B cell (primary cell): ENCODE measurements at places on chromosomes 7 and 10. TPM values are rescaled to one million over a fixed set of nuclear protein-coding genes. Genes with fewer than 3 reads are reported as not detected.

- peak overlapping the region; percentile 75 for H3K27ac ChIP-seq
- peak overlapping the region; percentile 38 for H3K4me3 ChIP-seq
- no peaks in the 10 kb centered on the region for H3K36me3 ChIP-seq
- H3K4me1 ChIP-seq = peaks cover 39% of the 10 kb centered on the region
- DNase-seq = peak; percentile 86
These were observed 97.5 kb downstream of the PFKFB3 start for GRCh38 chr10:6300106-6300783.

GRCh38 chr7:17558558-17559332 lies 260.3 kb downstream of the AHR start:
- H3K36me3 ChIP-seq = no peaks in the 10 kb centered on the region
- no peak overlapping the region for H3K4me3 ChIP-seq
- H3K4me1 ChIP-seq = no peaks in the 10 kb centered on the region
- H3K27ac ChIP-seq = no peak overlapping the region

Gene SPDYE6
- not detected in 2 replicates for total RNA-seq

Gene UBTD1
- 1.7 and 1.8 TPM in 2 replicates for total RNA-seq
